ENCODE measurements at places on chromosomes 11 and 22.

- H3K27me3 ChIP-seq: no peaks in the 10 kb centered on the region
- H3K27ac ChIP-seq: no peak overlapping the region
- no peak for DNase-seq
- H3K4me3 ChIP-seq: no peak overlapping the region
- H3K36me3 ChIP-seq: no peaks in the 10 kb centered on the region
These were observed 85.3 kb downstream of the MICAL3 start for GRCh38 chr22:17939011-17939410.

DNA sequence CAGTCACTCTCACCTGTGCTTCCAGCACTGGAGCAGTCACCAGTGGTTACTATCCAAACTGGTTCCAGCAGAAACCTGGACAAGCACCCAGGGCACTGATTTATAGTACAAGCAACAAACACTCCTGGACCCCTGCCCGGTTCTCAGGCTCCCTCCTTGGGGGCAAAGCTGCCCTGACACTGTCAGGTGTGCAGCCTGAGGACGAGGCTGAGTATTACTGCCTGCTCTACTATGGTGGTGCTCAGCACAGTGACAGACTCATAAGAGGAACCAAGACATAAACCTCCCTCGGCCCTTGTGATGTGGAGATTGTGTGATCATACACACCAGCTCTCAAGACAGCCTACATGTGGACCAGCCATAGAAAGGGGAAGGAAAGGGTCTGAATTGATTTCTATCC is 113.3 kb downstream of the ZNF280B start:
- no peaks in the 10 kb centered on the region for H3K27me3 ChIP-seq
- H3K4me3 ChIP-seq: no peak overlapping the region
- no peak for DNase-seq

DNA sequence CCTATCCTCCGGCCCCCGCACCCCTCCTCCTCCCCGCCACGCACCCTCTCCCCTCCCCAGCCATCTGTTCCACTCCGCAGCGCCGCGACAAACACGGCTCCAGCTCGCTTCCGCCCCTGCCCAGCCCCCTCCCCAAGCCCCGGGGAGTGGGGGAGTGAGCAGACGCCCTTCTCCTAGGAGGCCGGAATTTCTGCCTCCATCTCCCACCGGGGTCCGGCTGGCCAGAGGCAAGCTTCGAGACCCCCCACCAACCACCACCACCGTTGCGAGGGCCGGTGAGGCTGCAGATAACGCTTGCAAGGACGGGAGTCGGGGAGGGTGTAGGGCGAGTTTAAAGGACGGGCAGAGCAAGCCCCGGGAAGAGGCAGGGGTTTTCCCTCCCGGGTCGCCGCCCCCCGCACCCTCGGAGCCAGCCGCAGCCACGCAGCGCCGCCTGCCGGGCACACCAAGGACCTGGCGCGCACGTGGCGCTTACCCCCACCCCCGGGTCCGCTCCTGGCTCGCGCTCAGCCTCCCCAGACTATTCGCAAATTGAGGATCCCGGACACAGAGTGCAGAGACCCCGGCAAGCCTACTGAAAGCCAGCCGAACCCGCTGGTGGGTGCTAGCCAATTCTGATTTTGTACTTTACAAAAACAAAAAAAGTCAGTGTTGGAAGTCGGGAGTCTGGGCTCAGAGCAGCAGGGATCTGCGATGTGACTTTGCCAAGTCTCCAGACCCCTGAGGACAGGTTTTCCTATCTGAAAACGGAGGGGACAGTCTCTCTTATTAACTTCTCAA is 22.6 kb downstream of the RTN4RL2 start:
- no peak overlapping the region for H3K27ac ChIP-seq
- no peaks in the 10 kb centered on the region for H3K27me3 ChIP-seq
- H3K4me3 ChIP-seq: peak overlapping the region; percentile 46
- peak; percentile 71 for DNase-seq
- peaks cover 15% of the 10 kb centered on the region for H3K36me3 ChIP-seq
- peaks cover 6% of the 10 kb centered on the region for H3K4me1 ChIP-seq

- no peaks in the 10 kb centered on the region for H3K27me3 ChIP-seq
- no peak overlapping the region for H3K27ac ChIP-seq
- no peak overlapping the region for H3K4me3 ChIP-seq
- DNase-seq: no peak
These were observed 109.8 kb downstream of the GGTLC2 start for GRCh38 chr22:22754268-22754657.

DNA sequence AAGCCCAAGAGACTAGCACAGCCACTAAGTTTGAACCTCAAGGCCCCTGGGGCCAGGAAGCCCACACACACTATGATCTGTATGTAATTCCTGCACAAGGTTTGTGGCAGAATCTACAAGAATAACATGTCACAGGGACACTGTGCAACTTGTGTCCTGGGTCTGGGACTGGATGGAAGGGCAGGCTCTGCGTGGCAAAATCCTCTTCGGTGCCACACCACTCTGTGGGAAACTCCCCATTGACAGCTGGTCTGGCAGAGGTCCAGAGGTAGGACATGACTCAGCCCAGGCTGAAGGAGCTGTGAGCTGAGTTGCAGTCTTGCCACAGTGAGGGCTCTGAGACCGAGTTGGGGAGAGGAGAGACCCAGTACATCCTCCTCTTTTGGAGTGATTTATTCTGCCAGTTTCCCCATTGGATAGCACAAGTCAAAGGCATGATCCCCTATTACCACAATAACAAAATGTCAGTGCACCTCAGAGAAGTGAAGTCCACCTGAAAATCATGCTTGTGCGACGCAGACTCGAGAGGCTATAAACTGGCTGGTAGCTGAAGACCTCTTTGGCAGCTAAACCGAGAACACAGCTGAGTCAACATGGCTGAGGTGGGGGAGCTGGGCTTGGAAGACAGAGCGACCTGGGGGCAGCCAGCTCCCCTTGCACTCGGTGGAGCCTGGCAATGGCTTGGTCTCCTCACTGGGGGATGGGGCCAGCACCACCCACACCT is 23.3 kb upstream of the SERPIND1 start:
- H3K4me1 ChIP-seq: no peaks in the 10 kb centered on the region
- no peak overlapping the region for H3K4me3 ChIP-seq
- H3K36me3 ChIP-seq: peaks cover 74% of the 10 kb centered on the region
- no peaks in the 10 kb centered on the region for H3K27me3 ChIP-seq
- H3K27ac ChIP-seq: no peak overlapping the region

DNA sequence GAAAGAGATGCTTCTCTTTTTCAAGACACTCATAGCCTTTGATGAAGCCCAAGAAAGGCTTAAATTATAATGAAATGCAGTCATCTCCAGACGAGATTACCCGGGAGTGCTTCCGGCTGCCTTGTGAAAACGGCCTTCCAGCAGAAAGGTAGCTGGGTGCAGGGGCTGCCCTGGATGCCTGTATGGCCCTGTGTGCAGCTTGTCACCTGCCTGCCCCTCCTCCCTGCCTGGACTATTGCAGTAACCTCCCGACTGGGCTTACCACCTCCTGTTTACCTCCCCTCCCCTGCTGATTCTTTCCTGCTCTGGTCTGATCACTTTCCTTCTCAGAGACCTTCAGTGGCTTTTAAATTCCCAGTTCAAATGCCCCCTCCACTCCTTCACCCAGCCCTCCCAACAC is 126.4 kb upstream of the SYT13 start:
- no peaks in the 10 kb centered on the region for H3K36me3 ChIP-seq
- no peaks in the 10 kb centered on the region for H3K4me1 ChIP-seq
- H3K4me3 ChIP-seq: no peak overlapping the region
- H3K27me3 ChIP-seq: no peaks in the 10 kb centered on the region
- no peak overlapping the region for H3K27ac ChIP-seq
- no peak for DNase-seq

- H3K27ac ChIP-seq: no peak overlapping the region
These were observed 318.9 kb downstream of the NTM start for GRCh38 chr11:131689049-131689925.

DNA sequence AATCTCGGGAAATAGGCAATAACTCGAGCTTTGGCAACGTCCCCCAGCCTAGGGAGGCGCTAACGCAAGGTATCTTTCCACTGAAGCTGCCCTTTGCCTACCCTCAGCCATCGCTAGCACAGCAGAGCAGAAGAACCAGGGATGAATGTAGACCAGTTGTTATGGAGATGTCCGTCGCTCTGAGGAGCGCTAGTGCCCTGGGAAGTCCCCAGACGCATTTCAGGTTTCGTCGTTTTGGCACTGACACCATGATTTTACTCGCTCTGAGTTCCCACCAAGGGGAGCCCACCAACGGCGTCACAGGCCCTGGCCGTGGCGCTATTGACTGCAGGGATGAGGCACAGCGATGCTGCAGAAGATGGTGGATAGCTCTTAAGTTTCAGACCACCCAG is 22.7 kb upstream of the BDNF start:
- no peak overlapping the region for H3K4me3 ChIP-seq
- DNase-seq: no peak
- no peaks in the 10 kb centered on the region for H3K27me3 ChIP-seq

DNA sequence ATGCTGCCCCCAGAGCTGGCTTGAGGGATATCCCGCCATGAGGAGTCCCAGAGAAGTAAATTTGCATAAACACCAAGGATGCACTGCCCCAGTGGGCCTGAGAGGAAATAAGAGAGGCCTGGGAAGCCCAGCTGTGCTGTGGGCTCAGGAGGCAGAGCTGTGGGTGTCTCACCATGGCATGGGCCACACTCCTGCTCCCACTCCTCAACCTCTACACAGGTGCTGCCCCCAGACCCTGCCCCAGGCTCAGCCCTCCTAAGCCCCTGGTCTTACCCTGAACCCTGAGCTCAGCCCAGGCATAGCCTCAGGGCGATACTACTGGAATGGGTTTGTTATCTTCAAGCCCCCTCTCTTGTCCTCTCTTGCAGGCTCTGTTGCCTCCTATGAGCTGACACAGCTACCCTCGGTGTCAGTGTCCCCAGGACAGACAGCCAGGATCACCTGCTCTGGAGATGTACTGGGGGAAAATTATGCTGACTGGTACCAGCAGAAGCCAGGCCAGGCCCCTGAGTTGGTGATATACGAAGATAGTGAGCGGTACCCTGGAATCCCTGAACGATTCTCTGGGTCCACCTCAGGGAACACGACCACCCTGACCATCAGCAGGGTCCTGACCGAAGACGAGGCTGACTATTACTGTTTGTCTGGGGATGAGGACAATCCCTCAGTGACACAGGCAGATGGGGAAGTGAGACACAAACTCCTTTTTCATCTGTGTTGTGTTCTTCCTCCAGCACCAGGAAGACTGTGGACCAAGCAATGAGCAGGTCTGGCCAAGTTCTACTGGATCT is 59.9 kb downstream of the GGTLC2 start:
- no peaks in the 10 kb centered on the region for H3K36me3 ChIP-seq
- H3K27me3 ChIP-seq: no peaks in the 10 kb centered on the region
- no peak overlapping the region for H3K27ac ChIP-seq
- DNase-seq: no peak
- no peak overlapping the region for H3K4me3 ChIP-seq

DNA sequence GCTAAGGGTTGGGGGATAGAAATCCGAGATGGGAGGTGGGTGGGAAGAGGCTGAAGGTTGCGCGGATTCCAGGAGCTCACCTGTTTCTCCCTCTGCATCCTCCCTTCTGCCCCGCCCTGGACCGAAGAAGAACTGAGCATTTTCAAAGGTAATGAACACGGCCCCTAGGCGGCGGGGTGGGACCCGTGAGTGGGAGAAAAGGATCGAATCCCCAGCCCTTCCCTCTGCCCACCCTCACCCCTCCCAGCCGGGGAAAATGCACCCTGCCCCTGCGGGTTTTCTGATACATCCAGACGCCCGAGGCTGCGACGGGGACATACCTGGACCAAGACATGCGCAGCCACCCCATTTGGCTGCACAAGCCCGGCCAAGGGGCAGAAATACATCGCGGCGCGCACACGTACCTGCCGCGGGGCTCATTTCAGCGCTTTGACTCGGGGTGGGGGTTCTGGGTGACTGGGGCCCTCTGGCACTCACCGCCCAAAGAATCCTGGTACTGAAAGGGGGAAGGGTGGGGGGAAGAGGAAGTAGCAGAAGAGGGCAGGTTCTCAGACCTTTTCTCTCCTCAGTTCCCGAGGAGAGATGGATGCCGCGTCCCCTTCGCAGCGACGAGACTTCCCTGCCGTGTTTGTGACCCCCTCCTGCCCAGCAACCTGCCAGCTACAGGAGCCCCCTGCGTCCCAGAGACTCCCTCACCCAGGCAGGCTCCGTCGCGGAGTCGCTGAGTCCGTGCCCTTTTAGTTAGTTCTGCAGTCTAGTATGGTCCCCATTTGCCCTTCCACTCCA is 6.0 kb downstream of the VSIG2 start:
- H3K27me3 ChIP-seq: no peaks in the 10 kb centered on the region
- H3K4me3 ChIP-seq: peak overlapping the region; percentile 99
- no peaks in the 10 kb centered on the region for H3K4me1 ChIP-seq
- no peaks in the 10 kb centered on the region for H3K36me3 ChIP-seq
- DNase-seq: no peak

DNA sequence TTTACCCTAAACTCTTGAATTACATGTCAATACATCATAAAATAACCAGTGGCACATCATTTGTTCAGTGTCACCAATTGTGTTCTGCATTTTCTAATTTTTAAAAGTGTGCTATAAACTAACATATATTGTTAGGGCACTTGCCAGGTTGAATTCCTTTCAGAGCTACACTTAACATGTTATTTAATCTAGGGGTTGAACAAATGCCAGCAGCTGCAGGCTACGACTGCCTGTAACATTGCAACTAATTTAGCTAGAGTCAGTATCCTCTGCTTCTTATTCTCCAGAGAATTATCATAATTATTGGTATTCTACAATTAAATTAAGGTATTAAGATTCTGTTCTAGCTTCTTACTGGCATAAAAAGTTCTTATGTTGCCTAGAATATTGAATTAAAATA is 46.4 kb upstream of the ARHGAP42 start:
- no peak for DNase-seq
- no peaks in the 10 kb centered on the region for H3K27me3 ChIP-seq
- no peak overlapping the region for H3K4me3 ChIP-seq
- no peak overlapping the region for H3K27ac ChIP-seq
- H3K4me1 ChIP-seq: no peaks in the 10 kb centered on the region
- no peaks in the 10 kb centered on the region for H3K36me3 ChIP-seq

DNA sequence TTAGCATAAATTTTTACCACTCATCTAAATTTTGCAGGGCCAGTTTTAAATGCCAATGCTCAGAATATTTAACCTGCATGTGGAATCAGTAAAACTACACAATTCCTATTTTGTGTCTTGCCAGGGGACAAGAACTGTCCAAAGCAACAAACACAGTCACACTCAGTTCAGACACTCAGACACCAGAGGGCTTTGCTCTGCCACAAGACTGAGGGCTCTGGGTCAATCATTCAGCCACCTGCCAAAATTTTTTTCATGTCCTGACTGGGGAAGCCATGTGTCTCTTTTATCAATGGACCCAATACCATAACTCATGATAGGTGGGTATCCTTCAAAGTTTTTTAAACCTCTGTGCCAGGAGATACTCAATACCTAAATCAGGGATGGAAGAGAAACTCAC is 304.0 kb upstream of the ANO3 start:
- no peaks in the 10 kb centered on the region for H3K36me3 ChIP-seq
- H3K27me3 ChIP-seq: no peaks in the 10 kb centered on the region
- H3K4me3 ChIP-seq: no peak overlapping the region
- H3K4me1 ChIP-seq: no peaks in the 10 kb centered on the region
- no peak overlapping the region for H3K27ac ChIP-seq

GRCh38 chr11:2002807-2003206 is 5.2 kb upstream of the H19 start:
- H3K4me3 ChIP-seq: no peak overlapping the region
- no peak for DNase-seq
- no peaks in the 10 kb centered on the region for H3K4me1 ChIP-seq
